ENCODE measurements at places on chromosomes 6 and 20. TPM values are rescaled to one million over a fixed set of nuclear protein-coding genes. Genes with fewer than 3 reads are reported as not detected.
A peak's percentile ranks its signal among the peaks of the same experiment; 100 is the strongest.

- no peak for DNase-seq
These were observed 114.6 kb downstream of the DLL1 start for GRCh38 chr6:170176136-170176897.

DNA sequence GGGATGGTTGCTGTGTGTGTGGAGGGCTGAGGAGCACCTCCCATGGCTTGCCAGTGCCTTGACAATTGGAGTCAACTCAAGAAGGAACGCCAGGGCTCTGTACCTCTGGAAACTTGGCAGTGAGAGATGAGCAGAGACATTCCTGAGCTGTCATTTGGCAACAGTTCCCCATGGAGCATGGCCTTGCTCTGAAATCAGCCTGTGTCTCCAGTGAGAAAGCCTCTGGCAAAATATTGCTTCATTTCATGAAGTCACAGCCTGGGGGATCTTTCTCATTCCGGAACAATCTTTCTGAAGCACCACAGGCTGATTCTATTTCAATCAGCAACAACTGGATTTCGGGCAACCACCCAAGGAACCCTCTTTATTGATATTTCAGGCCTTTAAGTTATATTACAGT lies 52.2 kb upstream of the FNDC1 start:
- no peak for DNase-seq

DNA sequence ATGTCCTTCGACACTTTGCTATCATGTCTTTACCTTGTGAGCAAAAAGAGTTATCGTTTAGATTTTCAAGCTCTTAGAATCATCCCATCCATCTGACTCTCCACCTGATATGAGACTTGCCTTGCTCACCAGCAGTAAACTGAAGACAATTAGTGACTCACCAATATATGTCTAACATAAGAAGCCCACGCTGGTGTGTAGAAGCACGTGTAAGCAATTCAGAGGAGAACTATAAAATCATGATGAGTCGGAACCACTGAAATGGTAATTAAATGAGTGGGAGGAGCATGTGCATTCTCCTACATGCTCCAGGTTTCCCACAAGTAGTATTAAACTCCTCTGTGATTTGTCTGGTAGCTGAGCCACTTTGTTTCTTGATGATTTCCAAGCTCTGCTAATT lies 181.6 kb upstream of the RNF217 start:
- no peak for DNase-seq

DNA sequence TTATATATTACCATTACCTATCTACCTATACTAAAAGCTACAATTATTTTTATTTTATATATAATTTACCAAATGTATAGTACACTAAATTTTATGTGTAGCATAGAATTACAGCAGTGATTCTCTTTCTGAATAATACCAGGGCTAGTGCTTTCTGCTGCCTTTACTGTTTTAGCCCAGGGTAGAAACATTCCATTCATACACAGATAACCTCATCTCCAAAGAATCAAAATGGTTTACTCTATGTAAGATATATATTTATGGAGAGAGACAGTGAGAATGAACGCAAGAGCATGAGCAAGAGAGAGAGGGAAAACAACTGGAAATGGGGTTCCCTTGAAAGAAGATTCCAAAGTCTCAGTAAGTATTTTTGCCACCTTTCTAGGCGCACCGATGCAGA lies 56.3 kb upstream of the ATXN1 start:
- no peak for DNase-seq

TCP1 gene
- total RNA-seq: 245 TPM

- no peak for DNase-seq
These were observed 164.0 kb downstream of the FOXC1 start for GRCh38 chr6:1773700-1774099.

DNA sequence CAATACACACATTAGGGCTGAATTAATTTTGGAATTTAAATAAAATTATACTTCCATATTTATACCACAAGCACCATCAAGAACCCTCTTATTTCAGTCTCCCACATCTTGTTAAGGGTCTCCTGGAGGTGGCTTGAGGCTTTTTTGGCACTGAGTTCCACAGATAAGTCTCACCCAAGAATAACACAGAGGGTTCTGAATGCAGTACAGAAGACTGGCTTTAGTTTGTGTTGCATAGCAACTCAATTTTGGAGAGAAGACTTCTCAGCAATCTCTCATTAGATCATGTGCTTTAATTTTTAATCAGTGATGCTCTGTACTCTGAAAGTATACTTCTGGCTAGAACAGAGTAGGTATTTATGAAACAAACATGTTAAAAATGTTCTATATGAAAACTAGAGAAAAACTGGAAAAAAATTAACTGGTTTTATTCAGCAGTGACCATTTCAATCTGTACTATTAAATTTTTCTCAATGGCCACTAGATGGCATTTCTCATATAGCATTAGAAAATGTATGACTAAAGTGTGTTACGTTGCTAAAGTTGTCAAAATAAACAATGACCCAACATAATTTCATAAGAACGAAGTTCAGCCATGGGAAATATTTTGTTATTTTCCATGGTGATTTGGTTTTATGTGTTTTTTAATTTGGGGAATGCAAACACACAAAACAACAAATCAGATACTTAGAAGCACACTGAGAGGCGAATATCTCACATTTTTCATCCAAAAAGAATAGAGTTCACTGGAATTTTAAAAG lies 32.7 kb upstream of the MAP7 start:
- peak; percentile 89 for DNase-seq

- DNase-seq: peak; percentile 16
These were observed 1249.0 kb upstream of the CITED2 start for GRCh38 chr6:140623498-140623897.

MUC21 gene
- total RNA-seq: not detected

- DNase-seq: no peak
These were observed 166.1 kb downstream of the CD83 start for GRCh38 chr6:14283600-14284235.

DNA sequence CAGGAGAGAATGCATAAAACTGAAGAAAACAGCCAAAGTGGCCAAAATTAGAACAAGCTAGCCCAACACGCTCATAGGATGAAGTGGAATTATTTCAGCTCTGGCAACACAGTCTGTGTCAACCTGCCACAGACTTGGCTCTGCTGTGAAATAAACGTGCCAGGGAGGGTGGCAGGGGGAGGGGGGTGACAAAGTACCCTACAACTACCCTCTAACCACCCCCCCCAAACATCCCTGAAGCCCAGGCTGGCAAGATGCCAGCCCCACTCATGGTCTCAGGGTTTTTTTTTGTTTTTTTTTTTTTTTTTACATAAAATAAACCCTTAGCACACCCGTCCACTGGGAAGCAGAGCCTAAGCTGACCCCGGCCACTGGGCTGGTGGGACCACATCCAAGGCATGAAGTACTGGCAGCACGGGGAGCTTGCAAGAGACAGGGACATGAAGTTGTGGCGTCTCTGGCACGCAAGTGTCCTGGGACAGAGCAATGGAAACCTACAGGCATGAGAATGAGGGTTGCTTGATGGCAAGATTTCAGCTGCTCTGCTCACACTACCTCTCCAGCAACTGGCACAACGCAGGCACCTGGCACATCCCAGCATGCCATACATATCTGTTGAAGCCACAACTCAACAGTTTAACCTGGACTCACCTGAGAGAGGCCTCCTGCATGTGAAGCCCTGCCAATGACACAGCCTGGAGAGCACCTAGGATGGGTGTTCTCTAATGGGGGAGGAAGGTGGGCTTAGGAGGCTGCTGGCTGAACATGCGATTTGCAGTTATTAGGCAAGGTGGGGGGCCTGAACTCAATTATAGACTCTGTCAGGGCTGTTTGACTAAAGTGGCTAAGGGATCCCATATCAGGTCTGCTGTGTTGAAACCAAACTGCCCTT lies 76.4 kb downstream of the TRAM2 start:
- DNase-seq: no peak

GRCh38 chr6:55379895-55380294 lies 52.6 kb downstream of the GFRAL start:
- no peak for DNase-seq

DNA sequence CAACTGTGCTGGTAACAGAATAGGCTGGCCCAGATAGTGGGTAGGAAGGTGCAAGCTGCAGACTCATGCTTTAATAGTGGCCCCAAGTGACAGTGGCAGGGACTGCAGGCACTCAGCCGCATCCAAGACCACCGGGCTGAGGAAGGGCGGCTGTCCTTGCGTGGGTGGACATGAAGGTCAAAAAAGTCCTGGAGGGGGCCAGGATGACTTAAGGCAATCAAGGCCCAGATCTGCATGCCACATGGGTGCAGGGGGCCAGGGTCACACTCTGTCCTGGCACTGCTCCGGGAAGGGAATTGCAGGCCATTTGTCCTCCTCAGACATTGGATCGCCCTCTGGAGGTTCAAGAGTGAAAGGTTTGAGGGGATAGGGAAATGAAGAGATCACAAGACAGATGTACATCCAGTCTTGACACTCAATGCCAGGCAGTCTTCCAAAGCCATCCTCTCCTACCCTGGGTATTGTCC lies 10.4 kb upstream of the VNN2 start:
- DNase-seq: no peak

DNA sequence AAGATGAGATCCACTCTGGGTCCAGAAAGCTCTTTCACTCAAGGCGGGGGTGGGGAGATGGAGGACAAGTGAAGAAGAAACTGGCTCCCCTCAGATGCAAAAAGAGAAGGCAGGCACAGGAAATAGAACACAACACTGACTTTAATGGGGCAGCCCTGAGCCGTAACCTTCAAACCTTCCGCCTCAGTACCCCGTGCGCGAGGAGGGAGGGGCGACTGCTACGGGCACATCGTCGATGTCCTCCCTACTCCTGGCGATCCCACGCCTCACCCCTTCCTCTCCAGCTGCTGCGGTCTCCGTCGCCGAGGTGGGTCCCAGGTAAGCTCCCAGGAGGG lies 3.9 kb downstream of the SPEF1 start:
- no peak for DNase-seq

DNA sequence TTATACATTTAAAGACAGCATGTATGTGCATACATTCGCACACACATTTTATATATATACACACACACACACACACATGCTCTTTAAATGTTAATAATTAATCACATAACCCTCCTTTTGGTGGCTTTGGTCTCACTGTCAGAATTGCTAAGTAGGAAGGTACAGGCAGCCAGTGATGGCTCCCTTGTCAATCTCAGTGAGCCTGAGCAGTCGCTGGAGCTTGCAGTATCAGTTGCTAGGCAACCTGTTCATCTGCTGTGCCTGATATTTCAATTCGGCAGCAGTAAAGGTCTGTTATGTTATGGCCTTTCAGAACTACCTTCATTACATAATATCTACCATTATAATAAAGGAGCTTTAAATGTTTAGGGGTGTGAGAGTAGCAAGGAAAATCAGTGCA lies 374.3 kb downstream of the LMBRD1 start:
- DNase-seq: no peak

DNA sequence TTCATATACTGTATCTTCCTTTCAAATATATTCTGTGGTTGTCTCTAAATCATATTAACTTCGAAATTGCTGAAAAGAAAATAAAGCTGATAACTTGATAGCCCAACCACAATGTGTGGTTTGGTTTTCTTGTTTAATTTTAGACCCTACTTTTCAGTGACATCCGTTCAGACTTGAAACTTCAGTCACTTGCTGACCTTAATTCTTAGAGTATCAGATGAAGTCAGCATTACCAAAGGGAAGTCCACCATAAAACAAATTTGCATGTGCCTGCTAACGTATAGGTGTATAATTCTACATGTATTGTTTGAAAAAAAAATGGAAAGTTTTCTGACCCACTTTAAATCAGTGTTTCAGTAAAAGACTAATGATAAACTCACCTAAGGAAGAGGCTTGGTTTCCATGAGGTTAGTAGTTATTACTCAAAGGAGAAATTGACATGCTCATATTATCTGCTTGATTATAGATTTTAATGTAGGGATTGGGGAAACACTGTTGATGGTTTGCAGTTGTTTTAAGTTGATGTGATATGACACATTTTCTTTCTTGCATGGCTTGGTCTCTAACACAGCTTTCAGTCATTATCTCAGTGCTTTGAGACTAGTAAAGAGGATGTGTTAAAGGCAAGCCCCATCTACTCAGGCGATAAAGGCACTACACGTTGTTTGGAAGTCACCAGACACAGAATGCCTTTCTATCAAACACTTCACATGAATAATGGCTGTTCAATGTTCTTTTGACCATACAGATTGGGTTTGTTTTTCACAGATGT lies 5.2 kb upstream of the IL17A start:
- no peak for DNase-seq

- no peak for DNase-seq
These were observed 296.9 kb downstream of the HIVEP2 start for GRCh38 chr6:142648036-142648451.

DNA sequence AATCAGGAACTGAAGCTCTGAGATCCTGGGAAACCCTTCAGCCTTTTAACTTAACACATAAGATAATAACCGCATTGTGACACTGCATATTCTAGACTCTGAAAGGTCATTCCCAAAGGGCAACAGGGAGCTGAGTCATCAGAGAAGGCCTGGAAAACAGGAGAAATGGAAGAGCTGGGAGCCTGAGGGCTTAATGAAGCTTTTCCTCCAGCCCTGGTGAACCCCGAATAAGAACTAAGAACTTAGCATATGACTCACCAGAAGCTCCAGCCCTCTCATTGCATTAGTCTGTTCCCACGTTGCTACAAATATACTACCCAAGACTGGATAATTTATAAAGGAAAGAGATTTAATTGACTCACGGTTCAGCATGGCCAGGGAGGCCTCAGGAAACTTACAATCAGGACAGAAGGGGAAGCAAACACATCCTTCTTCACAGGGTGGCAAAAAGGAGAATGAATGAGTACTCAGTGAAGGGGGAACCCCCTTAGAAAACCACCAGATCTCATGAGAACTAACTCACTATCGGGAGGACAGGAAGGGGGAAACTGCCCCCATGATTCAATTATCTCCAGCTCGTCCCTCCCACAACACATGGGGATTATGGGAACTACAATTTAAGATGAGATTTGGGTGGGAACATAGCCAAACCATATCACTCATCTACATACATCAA lies 648.5 kb downstream of the TFAP2A start:
- DNase-seq: peak; percentile 97
